Right atrium auricular region (tissue), 2 donors: ENCODE measurements at places on chromosomes 7 and 10.

DNA sequence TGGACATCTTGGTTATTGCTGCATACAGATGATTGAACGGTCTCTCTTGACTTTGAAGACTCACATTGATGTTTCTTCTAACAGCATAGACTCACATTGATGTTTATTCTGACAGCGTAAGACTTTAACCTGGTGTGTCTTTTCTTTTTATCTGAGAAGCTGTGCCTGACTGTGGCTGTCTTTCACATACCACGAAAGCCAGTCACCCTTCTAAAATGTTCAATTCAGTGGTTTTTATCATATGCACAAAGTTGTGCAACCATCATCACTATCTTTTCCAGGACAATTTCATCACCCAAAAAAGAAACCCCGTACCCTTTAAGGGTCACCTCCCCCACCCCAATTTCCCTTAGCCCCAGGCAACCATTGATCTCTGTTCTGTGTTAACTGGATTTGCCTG lies 24.7 kb downstream of the CELF2 start:
- no peaks in the 10 kb centered on the region for H3K36me3 ChIP-seq
- H3K27ac ChIP-seq, result no peak overlapping the region
- no peaks in the 10 kb centered on the region for H3K27me3 ChIP-seq

GRCh38 chr7:148507787-148508186 lies 82.8 kb upstream of the C7orf33 start:
- H3K4me1 ChIP-seq, result no peaks in the 10 kb centered on the region
- H3K4me3 ChIP-seq, result no peak overlapping the region
- H3K36me3 ChIP-seq, result no peaks in the 10 kb centered on the region
- DNase-seq, result no peak
- no peak overlapping the region for H3K27ac ChIP-seq

DNA sequence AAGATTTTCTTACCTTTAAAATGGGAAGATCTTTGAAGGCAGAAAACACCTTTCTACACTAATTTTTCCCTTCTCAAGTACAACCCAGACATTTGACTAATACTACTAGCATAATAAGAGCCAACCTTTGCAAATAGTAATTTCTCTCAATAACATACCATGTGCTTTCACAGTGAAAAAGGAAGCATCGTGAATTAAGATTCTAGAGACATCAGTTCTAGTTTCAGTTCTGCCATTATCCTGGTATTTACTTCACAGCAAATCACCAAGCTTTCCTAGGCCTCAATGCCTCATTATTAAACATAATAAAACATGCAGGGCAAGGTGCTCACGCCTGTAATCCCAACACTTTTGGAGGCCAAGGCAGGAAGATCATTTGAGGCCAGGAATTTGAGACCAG lies 24.9 kb downstream of the GSAP start:
- H3K4me1 ChIP-seq, result no peaks in the 10 kb centered on the region
- no peak overlapping the region for H3K27ac ChIP-seq
- no peaks in the 10 kb centered on the region for H3K36me3 ChIP-seq
- no peaks in the 10 kb centered on the region for H3K27me3 ChIP-seq
- H3K4me3 ChIP-seq, result no peak overlapping the region
- DNase-seq, result no peak

- no peaks in the 10 kb centered on the region for H3K27me3 ChIP-seq
- no peaks in the 10 kb centered on the region for H3K4me1 ChIP-seq
- no peaks in the 10 kb centered on the region for H3K36me3 ChIP-seq
- no peak for DNase-seq
These were observed 17.2 kb upstream of the C10orf53 start for GRCh38 chr10:49662169-49662830.
